ENCODE measurements at places on chromosomes 3 and 15.

DNA sequence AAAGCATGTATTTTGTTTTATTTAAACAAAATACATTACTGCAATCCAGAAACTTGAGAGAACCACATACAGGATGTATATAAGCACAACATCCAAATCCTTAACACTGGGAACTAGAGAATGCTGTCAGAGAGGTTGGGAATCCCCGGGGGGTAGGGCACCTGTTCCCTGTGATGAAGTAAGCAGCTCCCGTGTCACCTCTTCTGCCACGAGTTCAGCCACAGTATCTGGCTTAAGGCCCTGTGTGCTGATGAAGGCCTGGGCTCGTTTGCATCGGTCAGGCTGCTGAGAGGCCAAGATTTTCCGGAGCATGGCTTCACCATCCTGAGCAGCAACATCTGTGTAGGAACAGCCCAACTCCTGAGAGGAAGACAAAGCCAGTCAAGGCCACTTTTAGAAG is 36.4 kb downstream of the EIF3J start:
- no peak for DNase-seq

DNA sequence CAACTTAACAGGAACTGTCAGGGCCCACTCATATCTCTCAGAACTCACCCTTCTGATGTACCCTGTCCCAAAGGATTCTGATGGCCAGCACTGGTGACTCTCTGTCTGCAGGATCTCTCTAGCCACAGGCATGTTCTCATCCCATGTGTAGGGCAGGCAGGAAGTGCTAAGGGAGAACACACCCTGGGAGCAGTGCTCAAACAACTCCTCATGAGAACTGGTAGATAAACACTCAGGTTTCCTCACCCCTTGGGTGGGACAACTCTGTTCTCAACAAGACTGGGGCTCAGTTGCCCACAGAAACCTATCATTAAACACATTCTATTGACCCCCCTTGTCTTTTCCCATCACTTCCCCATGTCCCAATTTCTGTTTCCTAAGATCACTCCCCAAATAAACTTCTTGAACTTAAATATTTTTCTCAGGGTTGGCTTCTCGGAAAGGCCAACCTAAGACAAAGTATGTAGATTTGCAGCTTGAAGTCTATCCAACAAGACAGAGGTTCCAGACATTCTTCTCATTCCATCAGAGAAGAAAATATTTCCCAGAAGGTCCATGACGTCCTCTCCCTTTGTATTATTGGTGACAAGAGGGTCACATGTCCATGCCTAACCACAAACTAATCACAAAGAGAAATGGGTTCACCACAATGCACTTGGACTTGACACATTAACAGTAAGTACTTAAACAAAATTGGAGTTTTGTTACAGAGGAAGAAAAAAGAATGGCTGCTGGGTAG is 276.6 kb upstream of the GADL1 start:
- DNase-seq, result peak; percentile 75

DNA sequence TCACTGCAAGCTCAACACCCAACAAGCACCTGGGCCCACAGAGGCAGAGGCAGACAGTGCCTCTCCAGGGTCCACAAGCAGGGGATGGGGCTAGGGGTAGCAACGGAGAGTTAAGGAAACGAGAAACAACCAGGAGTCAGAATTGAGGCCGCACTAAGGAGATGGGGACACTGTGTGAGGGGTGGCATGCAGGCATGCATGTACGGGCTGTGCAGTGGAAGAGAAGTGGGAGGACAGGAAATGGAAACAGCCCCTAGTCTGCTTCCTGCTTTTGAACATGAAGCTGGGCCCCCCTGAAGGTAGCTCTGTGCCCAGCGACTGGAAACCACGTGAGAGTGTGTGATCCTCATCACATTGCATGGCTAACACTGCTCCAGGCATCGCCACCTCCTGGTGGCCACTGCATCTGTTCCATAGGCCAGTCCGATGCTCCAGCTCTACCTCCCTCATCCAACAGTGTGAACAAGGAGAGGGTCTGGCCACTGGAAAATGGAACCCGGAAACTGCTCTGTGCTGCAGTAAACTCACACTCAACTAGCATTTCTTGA is 44.0 kb downstream of the XXYLT1 start:
- DNase-seq, result no peak

DNA sequence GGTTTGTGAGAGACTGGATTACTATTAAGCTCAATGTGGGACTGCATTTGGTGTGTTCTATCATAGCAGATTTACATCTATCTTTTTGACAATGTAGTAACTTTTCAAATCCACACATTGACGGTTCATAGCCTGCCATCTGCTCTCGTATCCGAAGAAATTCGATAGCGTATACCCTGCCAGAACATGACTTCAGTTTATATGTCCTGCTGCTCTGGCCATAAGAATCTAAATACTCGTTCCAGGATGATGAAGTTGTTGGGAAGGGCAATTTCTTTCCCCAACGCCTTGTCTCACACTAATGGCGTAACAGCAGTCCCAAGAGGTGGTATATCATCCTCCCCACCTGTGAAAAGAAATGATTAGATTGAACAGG is 180.0 kb downstream of the LSAMP start:
- DNase-seq, result no peak

DNA sequence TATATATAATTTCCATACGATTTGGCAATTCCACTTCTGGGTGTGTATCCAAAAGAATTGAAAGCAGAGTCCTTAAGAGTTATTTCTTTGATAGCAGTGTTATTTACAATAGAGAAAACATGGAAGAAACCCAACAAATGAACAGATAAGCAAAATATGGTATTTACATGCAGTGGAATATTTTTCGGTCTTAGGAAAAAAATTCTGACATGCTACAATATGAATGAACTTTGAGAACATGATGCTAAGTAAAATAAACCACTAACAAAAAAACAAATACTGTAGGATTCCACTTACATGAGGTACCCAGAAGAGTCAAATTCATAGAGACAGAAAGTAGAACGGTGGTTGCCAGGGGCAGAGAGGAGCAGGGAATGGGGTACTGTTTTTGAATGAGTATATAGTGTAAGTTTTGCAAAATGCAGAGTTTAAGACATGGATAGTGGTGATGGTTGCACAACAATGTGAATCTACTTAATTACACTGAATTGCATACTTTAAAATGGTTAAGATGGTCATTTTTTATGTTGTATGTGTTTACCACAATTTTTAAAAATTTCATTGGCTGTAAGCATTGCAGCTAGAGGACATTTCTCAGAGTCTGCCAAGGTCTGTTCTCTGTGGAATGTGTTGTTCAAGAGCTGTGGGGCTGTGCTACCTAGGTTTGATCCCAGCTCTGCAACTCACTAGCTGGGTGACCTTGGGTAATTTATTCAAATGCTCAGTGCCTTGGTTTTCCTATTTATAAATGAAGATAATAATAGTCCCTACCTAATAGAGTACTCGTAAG is 122.1 kb downstream of the MEX3B start:
- no peak for DNase-seq
